PC-9 (cell line): ENCODE measurements at places on chromosomes 2 and 18. TPM values are rescaled to one million over a fixed set of nuclear protein-coding genes. Genes with fewer than 3 reads are reported as not detected.

RESP18 gene
- not detected in 2 replicates for total RNA-seq

RAPGEF4 gene
- 0.53 TPM in 1 of 2 replicates, not detected in the other for total RNA-seq

FAM124B gene
- 0.17 and 0.60 TPM in 2 replicates for total RNA-seq

SLC30A3 gene
- total RNA-seq, result 1.5 and 2.3 TPM in 2 replicates
